Chondrocyte (in vitro differentiated cells): ENCODE measurements at places on chromosomes 6 and 20. TPM values are rescaled to one million over a fixed set of nuclear protein-coding genes. Genes with fewer than 3 reads are reported as not detected.

The LCA5 gene
- 3.0 to 4.4 TPM (median 3.8 TPM) in 3 replicates for total RNA-seq

- no peak for DNase-seq
These were observed 180.6 kb upstream of the HTR1E start for GRCh38 chr6:86756640-86757229.

- DNase-seq, result no peak
These were observed 690.1 kb upstream of the MAN1A1 start for GRCh38 chr6:120039664-120040063.

The ESR1 gene
- not detected in 3 replicates for total RNA-seq

The PPP1R14C gene
- 1.5 to 3.4 TPM (median 3.3 TPM) in 3 replicates for total RNA-seq

The BPIFA1 gene
- total RNA-seq, result not detected in 3 replicates

- no peak for DNase-seq
These were observed 55.8 kb downstream of the FOXO3 start for GRCh38 chr6:108616544-108616943.

- no peak for DNase-seq
These were observed 179.6 kb downstream of the UST start for GRCh38 chr6:148926478-148926877.

The NR2E1 gene
- total RNA-seq, result not detected in 3 replicates

DNA sequence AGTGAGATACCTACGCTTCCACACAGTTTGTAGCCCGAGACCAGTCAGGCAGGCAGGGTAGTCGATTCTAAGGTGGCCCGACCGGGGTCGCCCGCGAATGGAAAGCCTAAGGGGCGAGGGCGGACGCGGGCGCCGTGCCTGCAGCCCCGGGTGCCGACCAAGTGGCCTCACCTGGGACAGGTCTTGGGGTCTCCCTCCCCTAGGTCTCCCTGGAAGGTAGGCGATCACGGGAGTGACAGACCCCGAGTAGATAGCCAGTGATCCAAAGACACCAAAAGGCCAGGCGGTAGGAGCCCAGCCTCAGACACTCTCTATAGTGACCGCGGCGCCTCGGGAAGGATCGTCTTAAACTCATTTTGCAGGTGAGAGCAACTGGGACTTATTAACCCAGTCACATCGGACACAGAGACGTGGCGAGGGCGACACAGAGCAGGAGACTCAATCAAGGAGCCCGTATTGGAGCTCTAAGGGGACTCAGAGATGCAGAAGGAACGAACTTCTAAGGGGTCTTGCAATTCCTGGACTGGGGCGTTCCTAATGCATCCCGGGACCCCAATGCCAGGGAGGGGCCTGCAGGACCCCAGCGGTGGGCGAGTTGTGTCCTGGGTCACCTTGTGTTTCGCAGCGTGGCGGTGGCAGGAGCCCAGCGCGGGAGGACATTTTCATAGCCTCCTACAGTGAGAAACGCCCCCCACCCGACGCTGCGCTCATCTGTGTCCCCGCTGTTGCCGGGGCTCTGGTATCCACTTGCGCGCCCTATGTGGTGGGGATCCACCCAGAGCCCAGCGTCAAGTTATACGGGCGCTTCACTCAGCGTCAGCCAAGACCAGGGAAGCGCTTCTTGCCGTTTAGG lies 2.1 kb upstream of the VSX1 start:
- DNase-seq, result no peak

GRCh38 chr6:155014670-155015300 lies 19.7 kb downstream of the TIAM2 start:
- no peak for DNase-seq

The RIMS4 gene
- total RNA-seq, result 1.4 to 2.1 TPM (median 1.7 TPM) in 3 replicates

DNA sequence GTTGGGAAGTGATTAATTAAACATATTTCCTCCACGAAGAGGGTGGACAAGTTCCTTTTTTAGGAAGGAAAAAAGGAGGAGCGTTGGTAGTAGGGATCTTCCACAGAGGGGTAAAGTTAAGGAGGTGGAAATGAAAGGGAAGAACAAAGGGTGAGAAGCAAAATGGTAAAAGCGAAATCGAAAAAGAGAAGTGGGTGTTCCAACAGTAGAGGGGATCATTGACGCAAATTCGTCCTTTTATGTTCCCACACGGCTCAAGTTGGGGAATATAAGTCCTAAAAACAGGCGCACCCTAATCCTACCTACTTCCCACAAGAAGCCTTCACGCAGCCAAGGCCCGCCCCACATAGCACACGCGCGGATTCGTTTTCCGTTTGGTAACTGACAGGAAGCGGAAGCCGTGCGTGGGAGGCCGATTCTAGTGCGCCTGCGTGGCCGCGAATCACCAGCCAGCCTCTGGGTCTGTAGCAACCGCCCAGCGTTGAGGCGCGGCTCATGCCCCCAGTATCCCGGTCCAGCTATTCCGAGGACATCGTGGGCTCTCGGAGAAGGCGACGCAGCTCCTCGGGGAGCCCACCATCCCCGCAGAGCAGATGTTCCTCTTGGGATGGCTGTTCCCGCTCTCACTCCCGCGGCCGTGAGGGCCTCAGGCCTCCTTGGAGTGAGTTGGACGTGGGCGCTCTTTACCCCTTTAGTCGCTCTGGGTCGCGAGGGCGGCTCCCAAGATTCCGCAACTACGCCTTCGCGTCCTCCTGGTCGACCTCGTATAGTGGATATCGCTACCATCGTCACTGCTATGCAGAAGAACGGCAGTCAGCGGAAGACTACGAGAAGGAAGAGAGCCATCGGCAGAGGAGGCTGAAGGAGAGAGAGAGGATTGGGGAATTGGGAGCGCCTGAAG lies at the start of gene NKAPL:
TSS of gene NKAPL (plus strand) at position 421 of the 901 bp plus-strand sequence. CDS start at position 496, 75 bp downstream.
- peak; percentile 81 for DNase-seq

DNA sequence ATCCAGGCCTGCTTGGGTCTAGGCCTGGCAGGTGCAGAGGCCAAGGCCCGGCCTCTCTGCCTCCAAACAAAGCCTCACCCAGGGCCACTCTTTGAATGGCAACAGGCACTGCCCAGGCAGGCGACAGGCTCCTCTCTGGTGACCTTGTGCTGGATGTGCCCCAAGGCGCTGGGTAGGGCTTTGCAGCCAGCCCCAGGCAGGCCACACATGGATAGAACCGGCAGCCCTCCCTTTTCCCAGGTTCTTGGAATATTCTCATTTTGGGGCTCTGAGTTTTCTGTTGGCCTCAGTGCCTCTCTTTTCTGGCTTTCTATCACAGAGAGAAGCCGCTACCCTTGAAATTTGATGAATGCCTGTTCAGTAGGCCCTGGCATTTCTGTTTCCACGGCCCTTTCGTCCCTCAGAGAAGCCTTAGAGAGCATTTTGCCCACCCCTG lies 18.9 kb downstream of the PKIG start:
- no peak for DNase-seq

- no peak for DNase-seq
These were observed 77.7 kb downstream of the CDYL start for GRCh38 chr6:4853782-4854511.

The GTSF1L gene
- total RNA-seq, result not detected in 3 replicates

DNA sequence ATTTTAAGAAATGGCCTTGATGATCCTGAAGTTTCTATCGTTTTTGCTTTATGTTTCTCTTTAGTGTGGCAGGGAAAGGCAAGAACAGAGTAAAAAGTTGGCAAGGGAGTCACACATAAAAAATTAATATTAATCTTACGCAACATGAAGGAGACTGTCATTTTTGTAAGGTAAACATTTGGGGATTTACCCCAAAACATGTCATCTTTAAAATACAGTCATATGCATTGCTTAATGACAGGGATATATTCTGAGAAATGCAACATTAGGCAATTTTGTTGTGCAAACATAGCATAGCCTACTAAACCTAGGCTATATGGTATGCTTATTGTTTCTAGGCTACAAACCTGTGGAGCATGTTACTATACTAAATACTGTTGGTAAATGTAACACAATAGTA lies 5.4 kb downstream of the RBL1 start:
- no peak for DNase-seq

DNA sequence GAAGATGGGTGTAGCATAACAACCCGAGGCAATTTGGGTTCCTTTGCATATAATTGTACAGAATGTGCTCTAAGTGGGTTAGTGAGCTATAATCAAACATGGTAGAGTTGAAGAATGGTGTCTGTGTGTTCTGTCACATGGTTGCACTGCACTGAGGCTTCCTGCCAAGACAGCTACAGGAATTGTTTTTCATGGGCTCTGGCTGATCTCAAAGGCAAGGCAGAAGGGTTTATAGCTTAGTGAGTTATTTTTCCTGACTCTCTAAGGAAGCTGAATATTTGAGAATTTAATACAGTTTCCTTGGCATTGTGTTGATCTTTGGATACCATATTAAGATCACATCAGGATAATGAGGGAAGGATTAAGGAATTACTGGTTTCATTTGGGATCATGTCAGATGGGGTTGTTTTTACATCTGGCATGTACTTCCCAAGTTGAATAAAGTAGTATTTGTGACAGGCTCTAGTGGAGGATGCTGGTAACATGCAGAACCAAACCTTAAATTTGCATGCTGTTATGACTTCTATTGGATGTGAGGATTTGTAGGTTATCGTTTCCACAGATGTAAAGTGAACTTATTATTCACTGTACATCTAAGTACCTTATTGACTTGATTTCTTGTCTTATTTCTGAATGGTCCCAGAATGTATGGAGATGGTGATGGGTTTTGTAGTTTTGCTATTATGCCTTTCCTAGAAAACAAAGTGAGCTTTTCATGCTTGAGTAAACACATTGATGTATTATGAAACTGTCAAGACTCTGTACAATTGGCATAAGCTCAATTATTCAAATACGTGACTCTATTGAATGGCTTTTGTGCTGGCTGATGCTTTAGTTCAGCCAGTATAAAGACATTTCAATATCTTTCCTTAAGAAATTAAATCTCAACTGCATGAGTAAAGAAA lies 43.3 kb downstream of the LRRC1 start:
- no peak for DNase-seq

- DNase-seq, result no peak
These were observed 100.5 kb downstream of the QRSL1 start for GRCh38 chr6:106729841-106730240.

GRCh38 chr6:140320081-140321080 lies 945.9 kb upstream of the CITED2 start:
- DNase-seq, result no peak

DNA sequence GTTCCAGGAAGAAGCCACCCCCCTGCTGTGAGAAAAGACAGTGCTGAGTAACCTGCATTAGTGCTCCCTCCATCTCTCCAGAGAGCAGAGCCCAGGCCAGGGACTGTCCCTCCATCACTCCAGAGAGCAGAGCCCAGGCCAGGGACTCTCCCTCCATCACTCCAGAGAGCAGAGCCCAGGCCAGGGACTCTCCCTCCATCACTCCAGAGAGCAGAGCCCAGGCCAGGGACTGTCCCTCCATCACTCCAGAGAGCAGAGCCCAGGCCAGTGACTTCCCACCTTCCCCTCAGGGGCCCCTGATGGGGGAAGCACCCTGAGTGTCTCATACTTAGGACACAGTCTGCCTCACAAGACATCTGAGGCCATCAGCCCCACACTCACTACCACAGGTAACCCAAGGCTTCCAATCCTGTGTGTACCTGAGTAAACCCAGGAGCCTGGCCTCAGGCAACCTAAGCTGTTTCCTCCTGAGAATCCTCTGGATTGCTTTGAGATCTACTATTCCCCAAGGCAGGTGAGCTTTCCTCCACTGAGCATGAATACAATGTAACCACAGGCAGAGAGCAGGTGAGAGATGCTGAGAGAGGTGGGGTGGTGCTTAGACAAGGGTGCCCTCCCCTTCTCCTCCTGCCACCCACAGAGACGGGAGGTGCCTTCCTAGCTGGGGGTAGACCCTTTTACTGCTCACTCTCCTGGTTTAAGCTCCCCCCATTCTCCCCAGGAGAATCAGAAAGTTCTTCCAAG lies 4.9 kb downstream of the TBXT start:
- DNase-seq, result no peak

The SDCBP2 gene
- total RNA-seq, result 0.89 to 2.3 TPM (median 2.0 TPM) in 3 replicates

GRCh38 chr6:41937861-41938574 lies 3.6 kb downstream of the CCND3 start:
- no peak for DNase-seq

DNA sequence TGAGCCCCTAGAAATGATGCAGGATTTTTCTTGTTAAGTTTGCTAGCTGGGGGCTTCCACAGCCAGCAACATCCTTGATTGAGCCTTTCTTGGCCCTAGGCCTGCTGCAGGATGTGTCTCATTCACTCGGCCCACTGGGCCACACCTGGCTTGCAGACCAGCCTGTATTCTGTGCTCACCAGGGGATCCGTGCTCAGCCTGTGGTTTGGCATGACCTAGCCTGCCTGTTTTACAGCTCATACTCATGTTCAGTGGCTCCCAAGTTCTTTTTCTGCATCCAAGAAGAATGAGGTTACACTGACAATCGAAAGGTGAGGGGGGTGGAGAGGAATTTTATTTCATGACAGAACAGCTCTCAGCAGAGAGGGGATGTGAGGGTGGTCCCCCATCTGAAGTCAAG lies 263.4 kb downstream of the RIMS1 start:
- no peak for DNase-seq

GRCh38 chr6:161215876-161216615 lies 57.8 kb downstream of the AGPAT4 start:
- DNase-seq, result no peak

The TENT5A gene
- total RNA-seq, result 25.8 to 57.9 TPM (median 27.9 TPM) in 3 replicates

The TNFRSF6B gene
- 0.79 to 0.99 TPM in 2 of 3 replicates, not detected in the other for total RNA-seq

- peak; percentile 82 for DNase-seq
These were observed 10.4 kb downstream of the SRC start for GRCh38 chr20:37356387-37356786.

The CCDC170 gene
- total RNA-seq, result 0.20 to 0.67 TPM (median 0.60 TPM) in 3 replicates

The BMP6 gene
- 0.49 to 0.50 TPM in 2 of 3 replicates, not detected in the other for total RNA-seq

The KIAA1755 gene
- total RNA-seq, result 17.6 to 18.8 TPM (median 17.8 TPM) in 3 replicates

The NT5E gene
- total RNA-seq, result 43.1 to 49.0 TPM (median 48.7 TPM) in 3 replicates

- no peak for DNase-seq
These were observed 51.1 kb upstream of the HBS1L start for GRCh38 chr6:135105710-135106109.

- DNase-seq, result no peak
These were observed 269.8 kb downstream of the CDH4 start for GRCh38 chr20:61521687-61522420.

- DNase-seq, result no peak
These were observed 24.9 kb downstream of the DPPA5 start for GRCh38 chr6:73329201-73329600.

The RSPO4 gene
- 0.19 TPM in 1 of 3 replicates, not detected in the others for total RNA-seq

DNA sequence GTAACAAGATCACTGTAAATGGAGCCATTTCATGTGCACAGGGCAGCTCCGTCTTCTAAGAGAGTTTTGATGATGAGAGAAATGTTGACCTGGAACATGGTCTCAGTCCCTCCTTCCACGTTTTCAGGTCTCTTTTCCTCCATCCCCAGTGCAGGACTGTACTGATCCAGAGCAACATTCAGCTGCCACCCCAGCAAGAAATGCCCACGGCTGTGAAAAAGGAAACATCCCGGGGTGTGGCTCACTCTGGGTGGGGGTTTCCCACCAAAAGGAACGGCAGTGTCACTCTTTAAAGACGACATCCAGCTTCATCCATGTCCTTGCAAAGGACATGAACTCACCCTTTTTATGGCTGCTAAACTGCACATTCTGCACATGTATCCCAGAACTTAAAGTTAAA lies 92.6 kb downstream of the ERMARD start:
- DNase-seq, result no peak

DNA sequence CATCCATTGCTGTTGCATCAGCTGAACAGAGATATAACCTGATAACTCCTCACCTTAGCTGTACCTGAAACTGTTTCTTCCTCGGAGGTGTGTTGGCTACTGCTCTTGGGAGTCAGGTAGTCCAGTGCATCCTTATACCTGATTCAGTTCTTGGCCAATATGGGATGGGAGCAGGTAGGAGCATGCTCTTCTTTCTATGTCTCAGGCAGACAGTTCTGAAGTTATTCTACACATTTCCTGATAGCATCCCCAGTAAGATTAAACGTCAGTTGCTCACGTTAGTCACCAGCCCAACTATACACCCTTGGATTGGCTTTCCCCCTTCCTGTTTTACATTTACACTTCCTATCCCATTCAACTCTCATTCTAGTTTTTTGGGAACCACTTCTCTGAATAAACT lies 244.3 kb upstream of the FLRT3 start:
- no peak for DNase-seq
